ENCODE measurements at places on chromosomes 7 and 10.

- peak; percentile 2 for DNase-seq
Measured at GRCh38 chr10:124354411-124355382, 64.0 kb downstream of the OAT start.

DNA sequence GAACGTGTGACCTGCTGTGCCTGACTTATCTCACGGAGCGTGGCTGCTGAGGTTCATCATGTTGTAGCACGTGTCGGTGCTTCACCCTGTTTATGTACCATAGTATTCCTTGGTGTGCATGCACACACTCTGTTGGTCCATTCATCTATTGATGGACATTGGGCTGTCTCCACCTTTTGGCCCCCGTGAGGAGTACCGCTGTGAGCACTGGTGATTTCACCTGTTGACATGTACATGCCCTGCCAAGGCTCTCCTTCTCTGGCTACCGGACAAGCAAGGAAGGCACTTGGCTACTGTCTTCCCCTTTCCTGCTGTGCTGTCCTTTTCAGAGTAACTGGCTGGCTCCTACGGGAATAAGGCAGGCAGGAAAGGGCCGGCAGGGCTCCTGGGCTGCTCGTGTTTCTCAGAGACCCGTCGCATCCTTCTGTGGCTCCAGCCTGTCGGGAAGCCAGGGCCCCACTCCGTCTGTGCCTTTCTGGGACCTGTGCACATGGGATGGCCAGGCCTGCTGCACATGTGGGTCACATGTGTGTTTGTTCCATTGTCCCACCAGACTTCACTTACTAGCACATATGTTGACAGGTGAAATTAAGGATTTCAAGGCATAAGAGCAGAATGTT is 17.8 kb upstream of the TBRG4 start:
- no peak for DNase-seq

DNA sequence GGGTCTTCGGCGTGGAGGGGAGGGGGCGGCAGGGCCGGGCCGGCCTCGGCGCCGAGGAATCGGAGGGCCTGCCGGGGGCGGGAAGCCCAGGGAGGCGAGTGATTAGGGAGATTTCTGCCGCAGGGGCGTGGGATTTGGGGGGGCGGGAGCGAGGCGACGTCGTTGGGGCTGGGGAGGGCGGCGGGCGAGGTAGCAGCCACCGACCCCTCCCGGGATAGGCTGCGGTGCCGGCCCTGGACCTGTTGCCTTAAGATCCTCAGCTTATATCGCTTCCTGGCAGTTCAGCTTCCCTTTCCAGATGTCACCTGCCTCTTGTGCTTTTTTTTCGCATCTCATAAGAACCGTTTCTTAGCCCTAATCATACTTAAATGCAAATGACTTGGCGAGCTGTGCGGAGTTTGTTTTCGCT is 655 bp downstream of the LMTK2 start:
- DNase-seq = peak; percentile 72

DNA sequence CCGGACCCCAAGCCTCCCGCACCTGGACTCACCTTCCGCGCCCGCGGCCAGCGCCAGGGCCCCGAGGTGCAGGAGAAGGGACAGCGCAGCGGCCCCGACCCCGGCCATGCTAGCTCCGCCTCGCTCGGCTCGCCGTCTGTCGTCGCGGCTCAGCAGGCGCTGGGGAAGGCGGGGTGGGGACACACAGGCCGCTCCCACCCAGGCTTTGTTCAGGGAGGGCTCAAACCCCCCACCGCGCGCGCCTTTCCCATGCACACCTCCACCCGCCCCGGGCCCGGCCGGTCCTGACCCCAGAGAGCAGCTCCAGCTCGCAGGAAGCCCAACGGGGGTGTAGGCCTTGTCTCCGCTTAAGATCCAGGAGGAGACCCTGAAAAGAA is at the start of gene KCP:
TSS of gene KCP (minus strand) at position 141 of the 377 bp plus-strand sequence. CDS start at position 108, 33 bp downstream.
- peak; percentile 88 for DNase-seq

DNA sequence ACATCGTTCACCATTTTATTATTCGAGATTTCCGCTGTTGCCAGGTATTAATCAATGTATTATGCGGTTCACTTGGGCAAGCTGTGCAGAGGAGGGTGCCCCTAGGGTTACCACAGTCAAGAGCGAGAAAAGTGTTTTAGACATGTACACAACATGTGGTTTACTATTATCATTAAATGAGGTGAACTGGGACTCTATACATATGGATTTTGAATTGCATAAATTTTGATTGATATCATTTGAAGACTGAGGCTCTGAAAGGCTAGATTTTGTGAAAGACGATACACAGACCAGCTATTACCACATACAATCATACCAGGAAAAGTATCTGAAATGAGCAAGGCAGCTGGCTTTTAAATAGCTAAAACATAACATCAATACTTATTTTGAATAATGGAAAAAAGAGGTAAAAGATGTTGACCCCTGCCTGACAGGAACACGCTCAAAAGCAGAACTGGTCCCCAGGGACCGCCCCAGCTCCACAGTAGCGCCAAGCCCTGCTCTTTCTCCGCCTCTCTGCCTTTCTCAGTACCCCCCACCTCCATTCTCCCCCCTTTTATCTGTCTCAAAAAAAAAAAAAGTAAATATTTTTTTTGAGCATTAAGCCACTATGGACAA is 413.4 kb upstream of the MKI67 start:
- DNase-seq = no peak

DNA sequence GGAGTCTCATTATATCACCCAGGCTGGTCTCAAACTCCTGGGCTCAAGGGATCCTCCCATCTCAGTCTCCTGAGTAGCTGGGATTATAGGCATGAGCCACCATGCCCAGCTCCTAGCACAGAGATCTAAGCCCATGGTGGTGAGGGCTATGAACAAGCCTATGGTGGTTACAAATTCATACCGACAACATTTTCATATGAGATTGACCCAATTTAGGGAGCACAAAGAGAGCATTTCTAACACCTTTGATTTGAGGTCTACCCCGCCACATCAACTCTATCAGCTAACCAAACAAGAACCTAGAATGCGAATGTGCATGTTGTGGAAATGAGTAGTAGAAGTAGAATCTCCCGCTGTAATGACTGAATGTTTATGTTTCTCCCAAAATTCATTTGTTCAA is 14.2 kb upstream of the PRF1 start:
- no peak for DNase-seq

- no peak for DNase-seq
Measured at GRCh38 chr10:43044448-43044921, 32.4 kb upstream of the RET start.
